ENCODE measurements at places on chromosomes 7 and 10.

GRCh38 chr7:72335561-72336381 is 76.4 kb downstream of the CALN1 start:
- no peak for DNase-seq

DNA sequence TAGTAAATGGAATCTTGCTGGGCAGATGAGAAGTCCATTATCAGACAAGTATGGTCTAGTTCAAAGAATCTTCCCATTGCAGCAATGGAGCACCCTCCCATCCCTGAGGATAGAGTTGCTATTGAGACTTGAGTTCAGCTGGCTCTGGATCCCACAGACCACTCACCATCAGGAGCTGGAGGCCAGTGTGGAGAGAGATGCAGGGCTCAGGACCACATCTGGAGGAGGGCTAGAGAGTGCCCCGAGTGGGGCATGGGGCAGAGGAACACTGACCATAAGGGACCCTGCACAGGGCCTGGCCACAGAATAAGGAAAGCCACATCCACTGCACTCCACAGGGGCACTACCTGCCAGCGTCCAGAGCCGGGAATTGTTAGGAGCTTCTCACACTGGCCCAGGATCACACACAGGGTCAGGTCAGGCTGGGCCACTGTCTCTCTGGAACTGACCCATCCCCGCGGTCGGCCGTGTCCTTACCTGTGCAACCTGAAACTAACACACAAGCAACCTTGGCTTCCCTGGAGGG is 41.3 kb upstream of the TCERG1L start:
- no peak for DNase-seq

- DNase-seq = no peak
These were observed 5.0 kb upstream of the WBP1L start for GRCh38 chr10:102738692-102739121.

- no peak for DNase-seq
These were observed 233.3 kb downstream of the SLC25A13 start for GRCh38 chr7:96088579-96088978.

- no peak for DNase-seq
These were observed 87.2 kb upstream of the KIF5B start for GRCh38 chr10:32143302-32143847.

GRCh38 chr7:22255342-22255741 is 101.6 kb downstream of the RAPGEF5 start:
- no peak for DNase-seq

GRCh38 chr7:4641091-4641666 is 40.9 kb upstream of the FOXK1 start:
- DNase-seq = no peak

- DNase-seq = no peak
These were observed 31.7 kb upstream of the AGR2 start for GRCh38 chr7:16836481-16836880.
